ENCODE measurements at places on chromosomes 11 and 22.

- no peak for DNase-seq
Observed at GRCh38 chr11:71176812-71177211, 75.6 kb downstream of the SHANK2 start.

GRCh38 chr11:123083623-123084029 is 21.7 kb upstream of the HSPA8 start:
- DNase-seq: peak; percentile 94

DNA sequence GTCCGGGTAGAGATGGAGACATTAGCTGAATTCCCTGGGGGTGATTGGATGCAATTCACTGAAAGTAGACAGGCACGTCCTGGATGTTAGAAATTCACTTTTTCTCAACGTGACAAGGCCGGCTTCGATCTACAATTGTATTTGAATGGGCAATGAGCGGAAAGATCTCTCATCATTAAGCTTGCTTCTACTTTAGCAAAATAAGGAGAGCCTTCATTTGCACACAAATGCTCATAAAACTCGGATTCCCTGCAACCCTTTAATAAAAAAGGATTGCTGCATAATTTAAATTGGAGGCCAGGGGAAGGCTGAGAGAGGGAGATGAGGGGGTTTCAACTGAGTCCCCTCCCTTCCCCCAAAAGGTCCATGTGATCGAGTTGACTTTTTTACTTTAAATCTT is 10.6 kb upstream of the PAX6 start:
- DNase-seq: no peak

- DNase-seq: no peak
Observed at GRCh38 chr11:57868491-57868890, 106.9 kb downstream of the CTNND1 start.

DNA sequence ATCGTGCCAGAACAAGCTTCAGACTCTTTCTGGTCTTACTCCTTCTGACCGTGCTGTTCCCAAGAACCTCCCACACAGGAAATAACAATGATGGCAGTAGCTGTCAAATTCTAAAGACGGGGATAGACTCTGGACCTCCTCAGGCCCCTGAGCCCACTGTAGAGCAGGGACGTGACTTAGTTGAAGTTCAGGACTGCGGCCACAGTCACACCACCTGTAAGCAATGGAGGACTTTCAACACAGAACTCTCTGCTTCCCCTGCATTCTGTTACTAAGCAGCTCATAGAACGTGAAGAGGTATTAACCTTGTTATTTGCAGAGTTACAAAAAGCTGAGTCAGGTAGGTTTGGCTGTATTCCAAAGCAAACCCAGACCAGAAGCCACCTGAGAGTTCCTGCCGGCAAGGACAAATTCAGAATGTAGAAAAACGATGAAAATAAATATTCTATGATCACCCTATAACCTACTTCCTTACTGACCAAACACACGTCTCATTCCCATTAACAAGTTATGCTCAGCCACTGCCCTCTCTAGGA is 12.7 kb downstream of the TMEM45B start:
- DNase-seq: no peak

- no peak for DNase-seq
Observed at GRCh38 chr22:50530580-50530876, 716 bp upstream of the TYMP start.

- no peak for DNase-seq
Observed at GRCh38 chr11:123454060-123454651, 24.1 kb downstream of the GRAMD1B start.
